ENCODE measurements at places on chromosomes 11 and 22.

GRCh38 chr11:33257160-33257896 lies at the start of gene HIPK3:
Gene HIPK3 (plus strand): TSS chr11:33257381.
- peak; percentile 88 for ATAC-seq

DNA sequence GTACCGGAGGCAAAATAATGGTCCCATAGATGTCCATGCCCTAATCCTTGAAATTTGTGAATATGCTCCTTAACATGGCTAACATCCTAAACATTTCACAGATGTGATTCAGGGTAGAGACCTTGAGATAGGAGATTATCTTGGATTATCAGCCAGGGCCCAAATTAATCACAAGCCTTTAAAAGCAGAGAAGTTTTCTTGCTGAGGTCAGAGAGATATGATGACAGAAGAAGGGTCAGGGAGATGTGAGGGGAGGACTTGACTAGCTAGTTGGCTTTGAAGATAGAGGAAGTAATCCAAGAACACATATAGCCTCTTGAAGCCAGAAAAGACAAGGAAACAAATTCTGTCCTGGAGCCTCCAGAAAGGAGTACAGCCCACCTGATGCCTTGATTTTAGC lies 19.1 kb upstream of the FDX1 start:
- ATAC-seq, result no peak

DNA sequence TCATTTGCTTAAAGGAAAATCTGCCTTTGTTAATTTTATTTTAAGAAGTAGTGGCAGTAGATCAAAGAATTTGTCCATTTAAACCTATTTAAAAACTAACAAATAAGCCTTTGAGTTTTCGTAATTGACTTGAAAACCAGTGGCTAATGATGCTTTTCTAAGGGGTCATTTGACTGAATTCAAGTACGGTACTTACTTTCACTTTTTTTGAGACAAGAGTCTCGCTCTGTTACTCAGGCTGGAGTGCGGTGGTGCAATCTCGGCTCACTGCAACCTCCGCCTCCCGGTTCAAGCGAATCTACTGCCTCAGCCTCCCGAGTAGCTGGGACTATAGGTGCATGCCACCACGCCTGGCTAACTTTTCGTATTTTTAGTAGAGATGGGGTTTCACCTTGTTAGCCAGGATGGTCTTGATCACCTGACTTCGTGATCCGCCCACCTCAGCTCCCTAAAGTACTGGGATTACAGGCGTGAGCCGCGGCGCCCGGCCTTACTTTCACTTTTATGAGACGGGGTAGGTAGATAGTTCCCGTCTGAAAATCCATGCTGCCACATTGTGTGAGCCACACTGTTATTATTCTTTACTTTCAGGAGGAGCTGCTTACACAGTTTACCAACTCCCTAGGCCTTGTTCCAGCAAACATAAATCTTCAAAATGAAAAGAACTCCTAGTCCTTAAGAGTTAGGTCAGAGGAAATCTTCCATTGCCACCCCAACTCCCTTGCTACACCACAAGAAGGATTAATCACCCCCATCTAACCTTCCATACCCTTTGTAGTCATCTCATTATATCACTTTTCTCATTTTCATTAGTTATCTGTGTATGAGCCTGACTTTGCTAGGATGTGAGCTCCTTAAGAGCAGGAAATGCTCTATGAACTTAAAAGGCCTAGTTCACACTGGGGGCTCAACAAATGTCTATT lies 926.6 kb upstream of the CCDC90B start:
- ATAC-seq, result no peak

DNA sequence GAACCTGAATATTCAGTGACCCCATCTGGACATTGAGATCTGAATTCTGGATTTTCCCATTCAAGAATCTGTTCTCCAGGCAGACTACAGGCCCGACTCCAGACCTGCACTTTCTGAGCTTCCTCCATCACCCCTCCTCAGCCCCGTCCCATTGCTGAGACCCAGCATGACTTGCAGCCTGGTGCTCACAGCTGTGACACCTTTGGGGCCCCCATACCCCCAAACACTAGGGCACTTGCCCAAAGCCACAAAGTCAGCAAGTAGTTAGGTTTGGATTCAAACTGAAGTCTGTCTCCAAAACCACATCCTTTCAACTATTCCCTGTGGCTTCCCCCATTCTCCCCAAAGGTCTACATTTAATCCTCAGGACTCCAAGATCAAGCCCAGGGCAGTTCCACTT lies 128.2 kb upstream of the ZBED5 start:
- no peak for ATAC-seq

- ATAC-seq, result peak; percentile 32
These were observed 593 bp downstream of the SSH3 start for GRCh38 chr11:67303835-67304411.

GRCh38 chr11:14041040-14041439 lies 78.5 kb downstream of the SPON1 start:
- ATAC-seq, result no peak

- no peak for ATAC-seq
These were observed 2.4 kb downstream of the MPST start for GRCh38 chr22:37021710-37022482.

DNA sequence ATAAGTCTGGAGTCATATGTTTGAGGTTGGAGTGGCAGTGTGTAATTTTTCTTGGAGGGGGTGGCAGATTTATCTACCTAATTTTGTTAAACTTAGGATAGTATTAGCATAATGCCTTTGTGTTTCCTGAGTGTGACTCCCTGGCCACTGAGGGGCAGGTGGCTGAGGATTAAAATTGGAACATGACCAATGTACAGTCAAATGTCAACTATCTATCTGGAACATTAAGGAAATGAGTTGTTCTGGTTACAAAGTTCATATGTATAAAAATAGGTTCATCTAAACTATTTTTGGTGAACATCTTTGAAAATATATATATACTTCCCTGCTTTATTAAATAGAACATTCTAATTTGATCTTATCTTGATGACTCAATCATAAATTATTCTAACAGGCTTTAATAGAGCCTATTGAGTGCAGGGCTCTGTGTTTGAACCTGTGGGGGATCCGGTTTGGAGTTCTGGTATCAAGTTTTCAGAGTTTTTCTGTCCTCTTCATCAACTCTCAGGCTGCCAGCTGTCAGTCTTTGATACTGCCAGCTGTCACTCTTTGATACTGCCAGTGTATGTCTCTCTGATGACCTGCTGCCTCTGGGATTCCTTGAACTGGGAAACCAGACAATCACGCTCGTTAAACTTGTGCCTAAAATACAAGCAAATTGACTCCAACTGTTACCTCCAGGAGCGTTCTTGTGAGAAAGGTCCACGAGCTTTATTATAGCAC lies 309.6 kb downstream of the METTL15 start:
- no peak for ATAC-seq

DNA sequence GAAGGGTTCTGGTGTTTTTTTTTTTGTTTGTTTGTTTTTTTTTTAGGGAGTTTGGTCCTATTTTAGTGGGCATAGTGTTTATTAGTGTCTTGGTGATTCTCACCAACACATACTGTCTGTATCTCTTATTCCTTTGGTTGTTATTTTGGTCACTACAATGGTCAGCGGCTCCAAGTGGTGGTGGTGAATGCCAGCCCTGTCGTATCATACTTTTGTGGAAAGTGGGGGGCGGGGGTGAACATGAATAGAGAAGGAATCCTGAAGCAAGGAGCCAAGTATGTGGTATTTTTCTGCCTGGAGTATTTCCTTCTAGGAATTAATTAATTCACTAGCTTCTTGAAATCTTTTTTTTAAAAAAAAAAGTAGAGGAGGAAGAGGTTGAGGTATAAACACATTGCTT lies 79.6 kb downstream of the GRK3 start:
- ATAC-seq, result no peak

GRCh38 chr11:8230178-8230859 lies 33.4 kb downstream of the LMO1 start:
- ATAC-seq, result no peak

All from motor neuron (in vitro differentiated cells).